Placental pericyte (primary cell): ENCODE measurements at places on chromosomes 3 and 15. TPM values are rescaled to one million over a fixed set of nuclear protein-coding genes. Genes with fewer than 3 reads are reported as not detected.

UMPS gene
- 14.4 and 30.4 TPM in 2 replicates for total RNA-seq

RTP3 gene
- total RNA-seq = not detected in 2 replicates

TPRG1 gene
- total RNA-seq = 0.57 and 2.6 TPM in 2 replicates

PLCB2 gene
- 0.72 and 0.88 TPM in 2 replicates for total RNA-seq
